ENCODE measurements at places on chromosomes 12 and 14. TPM values are rescaled to one million over a fixed set of nuclear protein-coding genes. Genes with fewer than 3 reads are reported as not detected.

Gene CABP1
- total RNA-seq, result 8.0 TPM

Gene GSG1
- total RNA-seq, result not detected

Gene ZNF385A
- total RNA-seq, result 7.7 TPM

Gene RFLNA
- 0.10 TPM for total RNA-seq

Gene GPR132
- total RNA-seq, result 1.3 TPM

Gene IL31
- not detected for total RNA-seq

Gene WDHD1
- 1.6 TPM for total RNA-seq

Gene KIF26A
- total RNA-seq, result 6.0 TPM

Gene DCD
- total RNA-seq, result not detected

Gene IPO4
- 14.9 TPM for total RNA-seq

Gene FAIM2
- 8.2 TPM for total RNA-seq

Gene PITPNM2
- 20.8 TPM for total RNA-seq

Gene HCAR1
- total RNA-seq, result 0.12 TPM

Gene ENDOU
- total RNA-seq, result 0.30 TPM

Gene TCP11L2
- 104 TPM for total RNA-seq

Gene OTUB2
- total RNA-seq, result 0.52 TPM

Gene A2M
- total RNA-seq, result 569 TPM

Gene TRAF3
- 11.6 TPM for total RNA-seq

Gene ACOT6
- total RNA-seq, result not detected

Gene GPR84
- total RNA-seq, result not detected

Gene COX8C
- 0.55 TPM for total RNA-seq

Gene TMEM63C
- 1.9 TPM for total RNA-seq

Gene KITLG
- total RNA-seq, result 9.0 TPM

Gene C12orf50
- not detected for total RNA-seq

Gene GYS2
- not detected for total RNA-seq

Gene EPYC
- not detected for total RNA-seq

Gene ASCL1
- not detected for total RNA-seq

Gene PHETA1
- 28.6 TPM for total RNA-seq

Gene ALX1
- total RNA-seq, result not detected

Gene PRKD1
- total RNA-seq, result 3.0 TPM

Gene CDCA3
- total RNA-seq, result 0.32 TPM

Gene TRIM9
- 0.42 TPM for total RNA-seq

Gene APOF
- total RNA-seq, result not detected

Gene MMP17
- total RNA-seq, result 0.47 TPM

Gene GPRC5D
- total RNA-seq, result not detected

Data from left ventricle myocardium superior (tissue), 1 donor.